ENCODE measurements at places on chromosomes 12 and 14.

DNA sequence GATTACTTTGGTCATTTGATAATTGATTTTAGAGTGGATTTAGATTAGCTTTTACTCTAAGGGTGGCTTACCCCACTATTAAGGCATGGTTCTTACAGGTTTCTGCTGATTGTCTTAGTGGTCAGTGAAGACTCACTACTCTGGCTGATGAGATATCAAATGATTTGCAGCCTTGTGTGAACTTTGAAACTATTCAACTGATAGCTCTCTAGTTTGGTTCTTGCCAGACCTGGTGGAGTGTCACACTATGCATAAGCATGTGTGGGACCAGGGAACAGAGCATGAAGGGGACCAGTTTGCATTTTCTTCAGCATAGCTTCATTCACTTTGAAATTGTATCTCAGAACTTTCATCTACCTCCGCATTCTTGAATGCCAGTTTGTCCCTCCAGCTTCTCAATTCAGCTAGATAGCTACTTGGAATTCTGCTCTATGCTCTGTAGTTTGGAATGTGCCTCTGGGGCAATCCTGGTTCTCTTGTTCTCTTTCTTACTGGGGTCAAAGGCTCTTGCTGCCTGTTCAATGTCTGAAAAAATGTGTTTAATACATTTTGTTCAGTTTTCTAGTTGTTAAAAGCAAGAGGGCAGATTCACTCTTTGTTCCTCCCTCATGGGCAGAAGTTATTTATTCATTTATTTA, 12.7 kb downstream of the SCYL2 start:
- DNase-seq: no peak

GRCh38 chr12:40942326-40942725, 245.8 kb upstream of the PDZRN4 start:
- DNase-seq: no peak

GRCh38 chr14:36067428-36068187, 108.9 kb downstream of the PTCSC3 start:
- DNase-seq: no peak

- no peak for DNase-seq
Measured at GRCh38 chr12:102317155-102317554, 119.5 kb upstream of the PMCH start.

DNA sequence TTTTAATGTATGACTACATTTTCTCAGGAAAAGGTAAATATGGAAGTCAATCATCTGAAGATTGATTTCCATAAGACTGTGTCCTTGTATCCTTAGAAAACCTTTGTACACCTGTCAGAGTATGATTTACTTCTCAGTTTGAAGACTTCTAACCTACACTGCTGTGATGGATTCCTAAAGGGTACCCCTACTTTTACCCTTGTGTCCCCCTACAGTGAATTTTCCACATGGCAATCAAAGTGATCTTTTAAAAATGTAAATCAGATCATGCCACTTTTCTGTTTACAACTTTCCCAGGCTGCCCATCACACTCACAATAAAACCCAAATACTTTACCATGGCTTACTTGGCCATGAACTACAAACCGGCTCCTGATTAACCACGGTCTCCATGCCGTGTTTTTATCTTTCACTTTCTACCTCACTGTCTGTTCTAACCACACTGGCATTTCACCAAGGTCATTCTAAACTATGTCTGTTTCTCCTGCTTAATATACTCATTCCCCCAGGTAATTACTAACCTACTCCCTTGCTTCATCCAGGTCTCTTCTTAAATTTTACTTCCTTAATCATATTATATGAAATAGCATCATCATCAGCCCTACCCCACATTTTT, 8.1 kb downstream of the DNAI7 start:
- DNase-seq: no peak

- no peak for DNase-seq
Measured at GRCh38 chr12:58148976-58149375, 207.6 kb downstream of the ATP23 start.

- DNase-seq: no peak
Measured at GRCh38 chr12:54495327-54495726, 2.2 kb upstream of the NCKAP1L start.

DNA sequence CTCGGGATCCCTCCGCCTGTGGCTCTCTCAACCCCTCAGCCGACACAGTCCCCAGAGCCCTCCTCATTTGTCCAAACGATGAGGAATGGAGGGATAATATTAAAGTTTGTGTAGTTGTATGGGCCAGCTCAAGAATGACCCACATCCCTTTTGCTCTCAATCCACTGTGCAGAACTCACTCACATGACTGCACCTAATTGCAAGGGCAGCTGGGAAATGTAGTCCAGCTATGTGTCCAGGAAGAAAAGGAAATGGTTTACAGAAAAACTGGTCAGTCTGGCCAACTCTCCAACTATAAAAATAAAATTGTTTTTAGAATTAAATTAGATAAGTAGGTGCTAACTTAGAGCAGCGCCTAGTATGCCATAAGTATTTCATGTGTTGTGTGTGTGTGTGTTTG, 66.6 kb downstream of the GALNT8 start:
- no peak for DNase-seq

- DNase-seq: no peak
Measured at GRCh38 chr12:92696216-92696615, 6.6 kb upstream of the PLEKHG7 start.

GRCh38 chr12:57770734-57771133, 1.2 kb downstream of the METTL1 start:
- DNase-seq: peak; percentile 42

DNA sequence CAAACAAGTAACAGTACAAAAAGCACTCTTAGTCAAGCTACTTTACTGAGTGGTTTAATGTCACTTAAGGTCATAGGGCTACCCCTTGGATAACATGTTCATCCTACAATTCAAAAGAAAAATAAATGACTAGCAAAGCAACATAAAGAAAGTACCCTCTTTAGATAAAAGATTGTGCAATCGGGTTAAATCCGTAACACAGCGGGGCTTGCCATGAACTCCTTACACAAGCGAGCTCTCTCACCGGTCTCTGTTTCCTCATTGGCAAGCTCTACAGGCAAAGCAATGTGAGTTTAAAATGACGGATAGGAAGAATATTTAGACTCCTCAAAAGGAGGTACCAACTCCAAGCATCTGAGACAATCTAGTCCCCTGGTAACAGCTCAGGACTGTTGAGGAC, 140.6 kb downstream of the EGLN3 start:
- no peak for DNase-seq

- no peak for DNase-seq
Measured at GRCh38 chr12:104175726-104176247, 37.8 kb upstream of the NFYB start.

DNA sequence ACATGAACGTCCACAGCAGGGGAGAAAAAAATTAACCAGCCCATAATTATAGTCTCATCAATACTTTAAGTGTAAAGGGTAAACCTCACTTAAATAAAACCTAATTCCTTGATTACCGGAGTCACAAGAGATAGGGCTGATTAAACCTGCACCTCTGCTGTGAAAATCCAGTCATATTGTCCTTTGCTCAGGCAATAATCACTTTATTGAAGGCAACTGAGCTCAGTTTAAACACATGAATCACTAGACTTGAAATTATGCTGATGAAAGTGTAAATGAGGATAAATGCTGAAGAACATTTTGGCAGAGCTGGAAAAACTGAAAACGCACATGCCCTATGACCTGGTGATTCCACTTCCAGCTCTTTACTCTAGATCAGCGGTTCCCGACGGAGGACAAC, 6.7 kb upstream of the HRK start:
- no peak for DNase-seq

DNA sequence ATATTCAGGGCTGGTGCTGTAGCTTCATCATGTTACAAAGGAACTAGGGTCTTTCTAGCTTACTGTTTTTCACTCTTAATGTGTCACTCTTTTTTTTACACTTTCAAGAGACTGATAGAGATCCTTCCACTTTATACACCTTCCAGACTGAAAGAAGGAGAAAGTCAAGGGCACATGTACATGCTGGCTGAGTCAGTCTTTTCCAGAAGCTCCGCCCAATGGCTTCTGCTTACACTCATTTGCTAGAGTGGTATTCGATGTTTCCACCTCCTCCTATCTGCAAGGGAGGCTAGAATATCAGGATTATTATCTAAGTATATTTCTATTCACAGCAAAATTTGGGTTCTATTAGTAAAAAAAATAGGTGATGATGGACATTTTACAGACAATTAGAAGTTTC, 325.8 kb upstream of the OR4E1 start:
- no peak for DNase-seq

DNA sequence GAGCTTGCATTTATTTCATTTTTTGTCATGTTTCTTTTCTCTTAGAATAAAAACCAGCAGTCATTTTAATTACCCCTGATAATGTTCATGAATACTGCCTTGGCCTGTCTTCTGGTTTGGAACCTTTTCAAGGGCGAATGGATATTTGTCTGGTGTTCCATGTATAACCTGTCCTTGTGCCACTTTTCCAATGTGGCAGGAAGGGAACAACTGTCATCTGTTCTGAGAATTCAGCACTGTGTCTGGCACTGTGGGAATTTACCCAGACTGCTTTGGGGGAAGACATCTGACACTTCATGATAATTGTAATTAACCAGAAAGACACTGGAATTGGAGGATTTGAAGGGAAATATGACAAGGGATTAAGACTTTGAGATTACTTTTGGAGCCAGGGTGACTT, 352.8 kb downstream of the APAF1 start:
- no peak for DNase-seq

GRCh38 chr12:34294671-34295365, 272.5 kb downstream of the ALG10 start:
- no peak for DNase-seq

DNA sequence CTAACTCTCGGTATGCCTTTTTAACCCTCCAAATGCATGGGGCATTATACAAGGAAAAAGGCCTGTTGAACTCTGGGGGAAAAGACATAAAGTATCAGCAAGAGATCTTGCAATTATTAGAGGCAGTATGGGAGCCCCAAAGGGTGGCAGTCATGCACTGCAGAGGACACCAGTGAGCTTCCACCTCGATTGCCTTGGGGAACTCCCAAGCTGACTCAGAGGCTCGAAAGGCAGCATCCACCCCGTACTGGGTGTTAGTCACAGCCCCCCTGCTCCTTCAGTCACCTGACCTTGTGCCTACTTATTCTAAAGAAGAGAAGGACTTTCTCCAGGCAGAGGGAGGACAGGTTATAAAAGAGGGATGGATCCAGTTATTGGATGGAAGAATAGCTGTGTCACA, 781.4 kb upstream of the TMEM132C start:
- DNase-seq: peak; percentile 10

DNA sequence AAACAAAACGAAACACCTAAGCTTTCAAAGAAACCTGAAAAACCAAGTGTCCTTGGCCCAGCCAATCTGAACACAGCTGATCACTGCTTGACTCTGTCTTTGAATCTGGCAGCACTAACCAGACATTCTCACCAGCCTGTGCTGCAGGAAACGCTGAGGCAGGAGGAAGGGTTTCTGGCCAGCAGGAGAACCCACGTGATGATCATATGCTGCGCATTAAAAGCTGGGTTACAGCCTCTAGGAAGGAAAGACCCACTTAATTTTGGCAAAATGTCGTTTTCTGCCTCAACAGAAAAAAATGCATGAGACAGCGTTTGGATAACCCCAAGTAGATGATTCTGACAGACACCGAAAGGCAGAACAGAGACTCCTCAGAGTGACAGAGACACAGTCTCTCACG, 9.8 kb downstream of the APPL2 start:
- DNase-seq: peak; percentile 71

DNA sequence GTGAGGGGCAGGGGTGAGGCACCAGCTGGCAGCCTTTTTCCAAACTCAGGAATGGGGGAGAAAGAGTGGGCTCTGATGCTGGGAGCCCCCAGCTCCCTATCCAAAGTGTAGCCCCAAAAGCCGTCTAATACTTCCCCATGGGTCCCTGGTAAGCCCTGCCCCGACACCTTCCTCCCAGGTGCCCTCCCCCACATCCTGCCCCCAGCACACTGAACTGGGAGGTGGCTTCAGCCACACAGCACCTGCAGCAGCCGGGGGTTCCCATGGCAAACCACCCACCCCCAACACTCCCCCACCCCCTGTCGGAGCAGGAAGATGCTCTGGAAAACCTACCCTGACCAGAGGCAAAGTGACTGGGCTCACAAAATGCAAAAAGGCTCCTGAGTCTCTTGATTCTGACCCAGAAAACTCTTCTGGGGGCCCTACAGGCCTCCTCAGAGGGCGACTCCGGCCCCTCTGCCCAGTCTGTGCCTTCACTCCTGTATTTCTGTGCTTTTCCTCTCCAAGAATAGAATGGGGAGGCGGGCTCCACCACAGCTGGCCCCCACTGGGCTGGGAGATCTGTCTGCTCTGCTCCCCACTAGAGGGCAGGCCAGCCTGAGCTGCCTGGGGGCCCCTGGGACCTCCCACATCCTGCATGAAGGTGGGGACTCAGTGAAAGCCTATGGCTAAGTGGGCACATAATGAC, 81.6 kb downstream of the ITPK1 start:
- no peak for DNase-seq

DNA sequence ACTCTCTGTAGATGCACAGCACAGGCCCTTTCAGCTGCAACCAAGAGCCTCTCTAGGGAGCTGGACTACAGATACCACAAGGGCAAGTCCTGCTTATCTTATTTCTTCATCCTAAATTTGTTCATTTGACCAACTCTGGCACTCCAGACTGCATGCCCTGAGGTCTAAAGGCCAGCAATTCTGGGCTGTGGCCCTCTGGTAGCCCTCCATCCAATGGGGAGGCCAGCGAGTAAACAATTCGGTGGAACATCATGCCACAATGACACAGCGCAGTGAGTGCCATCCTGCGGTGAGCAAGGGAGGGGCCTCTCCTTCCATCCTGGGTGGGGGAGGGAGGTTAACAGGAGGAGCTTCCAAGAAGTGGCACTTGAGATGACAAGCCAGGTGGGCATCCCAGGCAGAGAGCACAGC, 652 bp upstream of the SELPLG start:
- peak; percentile 45 for DNase-seq

DNA sequence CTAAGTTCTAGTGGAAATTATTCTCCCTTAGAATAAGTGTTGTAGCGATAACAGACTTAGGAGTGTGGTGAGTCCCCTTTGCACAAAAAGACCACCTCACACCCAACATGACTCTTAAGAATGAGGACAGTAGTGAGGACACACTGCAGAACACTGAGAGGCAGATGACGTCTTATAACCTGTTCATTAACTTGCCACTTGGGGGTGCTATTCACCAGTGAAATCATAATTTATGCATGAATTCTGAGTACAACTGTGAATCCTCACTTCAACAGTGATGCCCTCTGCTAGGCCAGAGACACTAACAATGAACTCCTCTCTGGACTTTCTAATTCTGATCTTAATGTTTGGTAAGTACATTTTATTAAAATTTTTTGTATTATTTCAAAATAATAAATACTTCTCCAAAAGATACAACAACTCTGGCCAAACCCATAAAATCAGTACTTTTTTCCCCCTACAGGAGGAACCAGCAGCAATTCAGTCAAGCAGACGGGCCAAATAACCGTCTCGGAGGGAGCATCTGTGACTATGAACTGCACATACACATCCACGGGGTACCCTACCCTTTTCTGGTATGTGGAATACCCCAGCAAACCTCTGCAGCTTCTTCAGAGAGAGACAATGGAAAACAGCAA, 274.7 kb downstream of the DAD1 start:
- DNase-seq: peak; percentile 86

DNA sequence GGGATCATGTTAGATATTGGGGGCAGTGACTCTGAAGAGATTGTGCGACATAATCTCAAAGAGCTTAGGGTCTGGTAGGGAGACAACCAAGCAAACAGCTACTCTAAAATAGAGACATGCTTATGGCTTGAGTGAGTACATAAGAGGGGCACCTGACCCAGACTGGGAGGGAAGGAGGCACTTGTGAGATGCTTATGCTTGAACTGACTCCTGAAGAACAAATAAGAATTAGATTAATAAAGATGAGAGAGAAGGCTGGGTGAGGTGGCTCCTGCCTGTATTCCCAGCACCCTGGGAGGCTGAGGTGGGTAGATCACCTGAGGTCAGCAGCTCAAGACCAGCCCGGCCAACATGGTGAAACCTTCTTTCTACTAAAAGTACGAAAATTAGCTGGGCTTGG, 19.1 kb downstream of the TMTC2 start:
- no peak for DNase-seq
